ENCODE measurements at places on chromosomes 5 and 9. TPM values are rescaled to one million over a fixed set of nuclear protein-coding genes. Genes with fewer than 3 reads are reported as not detected.

GRCh38 chr5:40991168-40991980 is 79.8 kb downstream of the MROH2B start:
- H3K27me3 ChIP-seq, result no peaks in the 10 kb centered on the region
- H3K36me3 ChIP-seq, result no peaks in the 10 kb centered on the region
- peak; percentile 30 for DNase-seq
- H3K4me3 ChIP-seq, result no peak overlapping the region

DNA sequence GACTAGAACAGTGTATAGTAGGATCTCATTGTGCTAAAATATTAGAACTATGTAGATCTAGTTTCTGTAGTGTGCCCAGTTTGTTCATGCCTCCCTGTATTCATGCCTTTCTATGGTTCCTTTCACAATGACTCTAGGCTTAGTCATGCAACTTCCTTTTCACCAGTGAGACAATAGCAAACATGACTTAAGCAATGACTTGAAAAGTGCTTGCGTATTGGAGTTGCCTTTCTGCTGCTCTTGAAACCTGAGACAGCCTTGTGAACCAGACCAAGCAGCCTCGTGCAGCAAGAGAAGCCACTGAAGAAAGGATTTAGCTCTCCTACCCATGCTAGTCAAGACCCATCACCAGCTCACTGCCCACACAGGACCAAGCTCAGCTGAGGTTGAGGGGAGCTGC is 294.5 kb upstream of the TAS2R1 start:
- DNase-seq, result no peak
- H3K36me3 ChIP-seq, result no peaks in the 10 kb centered on the region
- no peak overlapping the region for H3K27ac ChIP-seq
- no peaks in the 10 kb centered on the region for H3K27me3 ChIP-seq

DNA sequence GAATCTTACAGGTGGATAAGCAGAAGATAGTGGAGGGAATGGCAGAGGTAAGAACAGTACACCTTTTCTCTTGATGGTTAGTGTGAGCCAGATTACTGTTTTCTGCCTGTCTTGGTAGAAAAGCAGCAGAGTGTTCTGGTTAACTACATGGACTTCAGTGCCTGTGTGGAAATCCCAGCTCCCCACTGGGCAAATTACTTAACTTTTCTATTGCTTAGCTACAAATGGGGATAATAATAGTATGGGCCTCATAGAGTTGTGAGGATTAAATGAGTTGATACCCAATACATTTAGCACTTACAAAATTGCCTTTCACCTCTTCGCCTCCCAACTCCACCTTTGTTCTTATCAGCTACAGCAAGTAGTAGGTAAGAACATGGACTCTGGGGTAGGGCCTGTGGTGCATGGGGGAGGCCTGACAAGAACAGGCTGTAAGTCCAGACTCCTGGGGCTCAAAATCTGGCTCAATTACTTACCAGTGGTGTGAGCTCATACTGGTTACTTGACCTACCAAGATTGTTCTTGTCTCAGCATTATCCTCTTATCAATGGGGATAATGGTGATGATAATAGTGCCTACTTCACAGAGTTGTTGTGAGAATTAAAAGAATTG is 125.1 kb downstream of the LIFR start:
- no peak for DNase-seq
- no peaks in the 10 kb centered on the region for H3K27me3 ChIP-seq
- H3K4me1 ChIP-seq, result peaks cover 12% of the 10 kb centered on the region
- H3K27ac ChIP-seq, result no peak overlapping the region
- no peak overlapping the region for H3K4me3 ChIP-seq
- no peaks in the 10 kb centered on the region for H3K36me3 ChIP-seq

DNA sequence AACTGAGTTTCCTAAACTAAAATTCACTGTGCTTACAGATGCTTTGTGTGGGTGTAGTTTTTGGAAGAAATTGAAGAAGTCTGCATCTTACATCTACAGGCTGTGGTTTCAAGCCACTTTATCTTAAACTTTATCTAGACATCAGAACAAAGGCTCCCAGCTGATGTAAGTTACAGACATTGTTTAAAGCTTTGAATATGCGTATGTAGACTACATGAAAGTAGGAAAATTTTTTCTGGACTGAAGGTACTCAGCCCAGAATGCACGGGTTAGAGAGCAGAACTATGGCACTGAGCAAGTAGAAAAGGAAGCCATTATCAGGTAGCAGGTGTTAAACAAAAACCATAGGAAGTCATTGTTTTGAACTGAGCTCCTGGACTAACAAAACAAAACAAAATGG is 185.4 kb downstream of the TTC39B start:
- DNase-seq, result no peak
- H3K4me1 ChIP-seq, result no peaks in the 10 kb centered on the region
- no peaks in the 10 kb centered on the region for H3K27me3 ChIP-seq
- H3K27ac ChIP-seq, result no peak overlapping the region
- H3K36me3 ChIP-seq, result no peaks in the 10 kb centered on the region
- H3K4me3 ChIP-seq, result no peak overlapping the region

- no peak overlapping the region for H3K4me3 ChIP-seq
- H3K36me3 ChIP-seq, result no peaks in the 10 kb centered on the region
- H3K27ac ChIP-seq, result peak overlapping the region; percentile 78
- peaks cover 55% of the 10 kb centered on the region for H3K4me1 ChIP-seq
- DNase-seq, result peak; percentile 86
- H3K27me3 ChIP-seq, result no peaks in the 10 kb centered on the region
Measured at GRCh38 chr5:151213803-151214613, 9.9 kb downstream of the CCDC69 start.

DNA sequence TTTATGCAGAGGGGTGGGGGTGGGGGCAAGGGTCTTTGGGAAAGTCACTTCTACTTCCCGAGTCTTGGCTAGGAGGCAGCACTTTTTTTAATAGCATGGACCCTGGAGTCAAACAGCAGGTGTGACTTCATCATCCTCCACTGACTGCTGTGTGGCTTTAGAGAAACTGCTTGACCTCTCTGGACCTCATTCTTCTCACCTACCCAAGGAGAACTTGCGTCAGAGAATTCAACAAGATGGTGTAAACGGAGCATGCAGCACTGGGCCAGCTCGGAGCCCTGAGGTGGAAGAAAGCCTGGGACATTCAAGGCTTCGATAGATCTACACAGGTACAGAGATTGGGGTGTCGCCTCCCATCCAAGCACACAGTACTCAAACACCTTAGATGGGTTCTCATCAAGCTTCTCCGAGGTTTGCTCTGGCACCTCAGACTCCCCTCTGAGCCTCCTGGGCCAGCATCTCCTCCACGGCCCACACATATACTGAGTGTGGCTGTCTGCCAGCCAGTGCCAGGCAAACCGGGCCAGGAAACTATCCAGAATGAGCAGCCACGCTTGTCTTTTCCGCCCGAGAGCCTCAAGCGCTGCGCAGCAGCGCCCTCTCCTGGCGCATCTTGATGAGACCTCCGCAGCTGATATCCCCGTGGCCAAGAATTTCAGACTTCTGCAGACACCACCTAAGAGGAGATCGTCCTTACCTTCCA is 4.6 kb upstream of the SLC25A48 start:
- H3K36me3 ChIP-seq, result no peaks in the 10 kb centered on the region
- no peak overlapping the region for H3K4me3 ChIP-seq
- H3K4me1 ChIP-seq, result peaks cover 3% of the 10 kb centered on the region
- peaks cover 45% of the 10 kb centered on the region for H3K27me3 ChIP-seq

DNA sequence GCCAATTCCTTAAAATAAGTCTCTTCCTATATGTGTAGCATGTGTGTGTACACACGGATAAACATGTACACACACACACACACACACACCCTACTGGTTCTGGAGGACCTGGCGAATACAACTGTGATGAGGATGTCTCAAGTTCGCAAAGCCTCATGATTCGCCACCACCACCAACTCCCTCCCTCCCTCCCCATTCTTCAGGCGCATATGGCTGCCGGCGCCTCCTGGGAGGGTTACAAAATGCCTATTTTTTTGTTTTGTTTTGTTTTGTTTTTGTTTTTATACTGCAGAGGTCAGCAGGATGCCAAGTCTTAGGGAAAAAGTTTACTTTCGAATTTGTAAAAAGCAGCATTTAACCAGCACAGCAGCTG is 88.0 kb downstream of the DAP start:
- no peaks in the 10 kb centered on the region for H3K36me3 ChIP-seq
- no peak for DNase-seq
- H3K4me3 ChIP-seq, result no peak overlapping the region
- H3K27ac ChIP-seq, result no peak overlapping the region

GRCh38 chr5:31197183-31197582 is 3.7 kb downstream of the CDH6 start:
- H3K4me1 ChIP-seq, result peaks cover 12% of the 10 kb centered on the region
- H3K27me3 ChIP-seq, result peaks cover 56% of the 10 kb centered on the region
- H3K27ac ChIP-seq, result no peak overlapping the region
- DNase-seq, result no peak
- H3K4me3 ChIP-seq, result no peak overlapping the region

DNA sequence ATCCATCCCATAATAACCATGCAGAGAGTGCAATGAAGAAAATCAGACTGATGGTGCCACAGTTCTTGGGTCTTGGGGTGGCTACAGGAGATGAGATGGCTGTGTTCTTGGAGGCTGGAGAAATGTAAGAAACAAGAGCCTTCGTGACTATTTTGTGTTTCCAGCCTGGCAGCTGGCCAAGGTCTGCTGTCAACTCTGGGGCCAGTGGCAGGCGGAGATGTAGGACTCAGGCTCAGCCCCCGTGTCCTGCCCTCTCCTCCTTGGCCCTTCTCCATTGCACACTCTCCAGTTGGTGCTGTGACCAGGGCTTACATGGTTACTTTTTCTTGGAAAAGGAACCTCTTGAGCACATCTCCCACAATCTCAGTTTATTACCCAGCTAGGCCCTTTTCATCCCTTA is 235.4 kb downstream of the DMRT2 start:
- H3K4me1 ChIP-seq, result no peaks in the 10 kb centered on the region
- H3K27ac ChIP-seq, result no peak overlapping the region

DNA sequence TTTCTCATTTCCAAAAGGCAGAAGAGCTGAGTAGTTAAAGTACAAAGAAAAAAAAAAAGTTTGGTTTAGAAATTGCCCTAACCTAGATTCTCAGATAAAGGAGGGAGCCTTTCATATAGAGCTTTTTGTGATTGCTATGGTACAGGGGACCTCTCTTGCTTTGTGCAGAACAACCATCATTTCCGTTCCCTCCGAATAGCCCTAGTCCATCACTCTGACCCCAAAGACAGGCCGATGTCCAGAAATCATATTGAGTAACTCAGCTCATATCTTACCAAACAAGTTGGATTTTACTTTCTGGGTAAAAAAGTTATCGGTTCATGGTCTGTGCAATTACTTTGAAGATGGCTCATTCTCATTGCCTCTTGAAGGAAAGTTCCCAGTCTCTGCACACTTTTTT is 36.7 kb upstream of the COL15A1 start:
- no peaks in the 10 kb centered on the region for H3K4me1 ChIP-seq
- H3K4me3 ChIP-seq, result no peak overlapping the region
- H3K36me3 ChIP-seq, result no peaks in the 10 kb centered on the region

PCDHB7 gene
- 1.6 TPM for total RNA-seq

WWC1 gene
- 17.9 TPM for total RNA-seq

IL3 gene
- not detected for total RNA-seq

SHISAL2B gene
- not detected for total RNA-seq

IRX4 gene
- total RNA-seq, result not detected

DBH gene
- total RNA-seq, result not detected

EGFLAM gene
- total RNA-seq, result 0.41 TPM

All from transverse colon (tissue), 4 donors.